ENCODE measurements at places on chromosomes 4 and X.

DNA sequence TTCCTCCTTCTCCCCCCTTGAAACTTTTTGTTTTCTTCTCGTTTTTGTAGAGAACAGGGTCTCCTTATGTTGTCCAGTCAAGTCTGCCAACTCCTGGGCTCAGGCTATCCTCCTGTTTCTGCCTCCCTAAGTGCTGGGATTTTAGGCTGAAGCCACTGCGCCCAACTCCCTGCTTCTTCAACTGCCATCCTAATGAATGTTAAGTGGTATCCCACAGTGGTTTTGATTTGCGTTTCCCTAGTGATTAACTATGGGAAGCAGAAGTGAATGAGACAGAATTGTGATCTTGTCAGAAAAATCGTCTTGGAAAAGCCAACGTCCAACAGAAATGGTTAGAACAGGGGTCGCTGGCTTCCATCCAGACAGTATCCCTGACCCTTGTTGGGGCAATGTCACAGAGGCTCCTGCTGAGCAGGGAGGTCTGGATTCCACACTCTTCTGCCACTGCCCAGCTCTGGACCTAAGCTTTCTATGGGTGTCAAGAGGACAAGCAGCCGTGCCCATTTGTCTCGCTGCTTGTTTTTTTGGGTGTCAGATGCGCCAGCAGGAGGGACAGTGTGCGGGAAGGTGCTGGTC, 869 bp upstream of the ADD1 start:
- no peak for DNase-seq

GRCh38 chrX:34658326-34658725, 1.2 kb upstream of the TMEM47 start:
- no peak for DNase-seq

GRCh38 chrX:123779908-123780396, 47.1 kb upstream of the THOC2 start:
- no peak for DNase-seq

DNA sequence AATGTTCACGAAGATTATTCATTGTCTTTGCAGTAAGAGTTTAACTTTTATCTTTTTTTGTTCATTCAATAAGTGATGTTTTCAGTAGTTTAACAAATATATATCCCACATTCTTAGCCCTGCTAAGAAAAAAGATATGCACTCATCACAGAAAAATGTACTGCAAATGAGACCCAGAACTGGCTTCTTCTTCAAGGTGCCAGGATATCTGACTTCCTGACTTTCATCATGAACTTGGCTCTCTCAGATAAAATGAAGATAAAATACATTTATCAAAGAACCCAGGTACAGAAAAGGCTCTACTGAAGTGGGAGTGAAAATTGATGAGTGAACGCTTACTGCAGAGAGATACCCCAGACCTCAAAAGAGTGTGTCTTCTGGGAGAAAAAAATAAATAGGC, 177.8 kb upstream of the DKK2 start:
- DNase-seq, result no peak

- DNase-seq, result no peak
Measured at GRCh38 chr4:130703211-130703935, 1607.4 kb downstream of the C4orf33 start.

DNA sequence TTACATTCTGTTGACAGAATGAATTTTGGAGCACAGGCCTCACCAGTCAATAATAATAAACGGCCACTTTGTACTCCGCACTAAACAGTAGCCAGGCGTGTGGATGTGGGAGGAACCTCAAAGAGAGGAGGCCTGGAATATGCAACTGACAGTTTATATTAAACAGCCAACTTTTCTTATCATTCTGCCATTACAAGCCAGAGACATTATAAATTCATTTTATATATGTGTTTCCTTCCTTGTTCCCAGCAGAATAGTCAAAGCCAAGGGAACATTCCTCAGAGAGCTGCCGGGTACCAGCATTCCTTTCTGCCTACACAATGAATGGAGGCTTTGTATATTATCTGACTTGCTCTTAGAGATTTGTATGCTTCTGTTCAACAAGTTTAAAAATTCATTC, 436.5 kb upstream of the FTHL17 start:
- DNase-seq, result no peak

- DNase-seq, result no peak
Measured at GRCh38 chr4:129998436-129999150, 902.6 kb downstream of the C4orf33 start.

- no peak for DNase-seq
Measured at GRCh38 chrX:108159028-108159670, 67.6 kb downstream of the ATG4A start.

- no peak for DNase-seq
Measured at GRCh38 chr4:169047956-169048355, 37.9 kb upstream of the CBR4 start.

- DNase-seq, result no peak
Measured at GRCh38 chr4:17583276-17583675, 6.3 kb downstream of the LAP3 start.

DNA sequence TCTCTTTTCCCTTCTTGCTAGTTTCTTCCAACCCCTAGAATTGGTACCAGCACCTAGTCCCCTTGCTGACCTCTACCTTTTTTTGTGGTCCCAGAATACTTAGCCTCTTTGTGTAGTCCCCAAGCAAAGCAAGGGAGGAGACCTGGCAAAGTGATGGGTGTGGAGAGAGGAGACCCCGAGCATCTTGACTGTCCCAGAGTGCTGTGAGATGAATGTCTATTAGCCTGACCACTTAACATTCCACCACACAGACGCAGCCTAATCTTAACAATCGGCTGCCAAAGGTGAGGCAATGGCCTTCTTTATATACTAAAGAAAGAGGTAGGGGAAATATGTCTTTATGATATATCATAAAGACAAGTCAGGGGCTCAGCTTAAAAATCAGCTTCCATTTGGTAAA, 55.9 kb downstream of the TRIM2 start:
- DNase-seq, result no peak

DNA sequence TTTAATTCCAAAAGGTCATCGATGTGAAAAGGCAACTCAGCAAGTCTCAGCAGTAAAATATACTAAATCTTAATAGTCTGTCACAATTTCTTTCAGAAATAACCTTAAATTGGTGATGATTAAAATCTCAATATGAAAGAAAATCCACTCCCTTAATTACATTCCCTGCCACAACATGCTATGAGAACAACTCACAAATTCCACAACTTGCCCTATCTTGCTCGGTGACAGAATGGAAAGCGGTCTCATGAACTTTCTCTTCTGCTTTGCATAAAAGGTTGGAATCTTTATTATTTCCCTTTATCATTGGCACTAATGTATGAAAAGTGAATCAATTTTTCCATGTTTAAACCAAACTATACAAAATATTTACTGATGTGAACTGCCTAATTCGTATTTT, 380.8 kb downstream of the TMA16 start:
- no peak for DNase-seq

- DNase-seq, result no peak
Measured at GRCh38 chr4:85381968-85382367, 93.0 kb upstream of the ARHGAP24 start.

DNA sequence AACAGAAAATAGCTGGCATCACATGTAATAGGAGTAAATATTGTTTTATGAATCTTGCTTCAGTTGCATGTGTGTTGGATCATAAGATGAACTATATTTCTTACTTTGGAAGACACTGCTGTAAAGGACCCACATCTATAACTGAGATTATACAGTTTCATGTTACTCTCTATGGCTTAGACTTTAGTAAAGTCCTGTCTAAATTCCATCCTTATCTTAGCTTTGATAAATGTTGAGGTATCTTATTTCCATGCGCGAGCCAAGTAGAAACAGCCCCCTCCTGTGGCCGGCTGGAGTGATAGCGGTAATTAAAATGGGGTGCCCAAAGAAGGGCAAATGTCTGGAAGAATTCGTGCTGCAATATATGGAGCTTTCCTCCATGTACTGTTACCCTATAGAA, 43.0 kb downstream of the CCDC158 start:
- DNase-seq, result peak; percentile 4

GRCh38 chrX:119228512-119229252, 7.4 kb upstream of the PGRMC1 start:
- no peak for DNase-seq

DNA sequence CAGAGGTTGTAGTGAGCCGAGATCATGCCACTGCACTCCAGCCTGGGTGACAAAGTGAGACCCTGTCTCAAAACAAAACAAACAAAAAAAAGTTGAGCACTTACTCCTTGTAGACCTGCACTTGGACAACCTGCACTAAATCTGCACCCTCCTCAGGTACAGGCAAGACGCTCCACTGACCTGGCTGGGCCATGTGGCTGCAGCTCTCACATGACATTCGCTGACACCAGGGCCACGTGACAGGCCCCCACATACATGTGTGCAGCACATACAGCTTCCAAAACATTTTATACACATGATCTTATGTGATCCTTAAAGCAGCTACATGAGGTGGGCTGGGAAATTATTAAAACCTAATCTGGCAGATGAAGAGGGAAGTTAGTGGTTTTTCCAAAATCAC, 62.5 kb downstream of the MGST2 start:
- DNase-seq, result no peak

GRCh38 chr4:174066611-174067205, 216.8 kb downstream of the FBXO8 start:
- no peak for DNase-seq

DNA sequence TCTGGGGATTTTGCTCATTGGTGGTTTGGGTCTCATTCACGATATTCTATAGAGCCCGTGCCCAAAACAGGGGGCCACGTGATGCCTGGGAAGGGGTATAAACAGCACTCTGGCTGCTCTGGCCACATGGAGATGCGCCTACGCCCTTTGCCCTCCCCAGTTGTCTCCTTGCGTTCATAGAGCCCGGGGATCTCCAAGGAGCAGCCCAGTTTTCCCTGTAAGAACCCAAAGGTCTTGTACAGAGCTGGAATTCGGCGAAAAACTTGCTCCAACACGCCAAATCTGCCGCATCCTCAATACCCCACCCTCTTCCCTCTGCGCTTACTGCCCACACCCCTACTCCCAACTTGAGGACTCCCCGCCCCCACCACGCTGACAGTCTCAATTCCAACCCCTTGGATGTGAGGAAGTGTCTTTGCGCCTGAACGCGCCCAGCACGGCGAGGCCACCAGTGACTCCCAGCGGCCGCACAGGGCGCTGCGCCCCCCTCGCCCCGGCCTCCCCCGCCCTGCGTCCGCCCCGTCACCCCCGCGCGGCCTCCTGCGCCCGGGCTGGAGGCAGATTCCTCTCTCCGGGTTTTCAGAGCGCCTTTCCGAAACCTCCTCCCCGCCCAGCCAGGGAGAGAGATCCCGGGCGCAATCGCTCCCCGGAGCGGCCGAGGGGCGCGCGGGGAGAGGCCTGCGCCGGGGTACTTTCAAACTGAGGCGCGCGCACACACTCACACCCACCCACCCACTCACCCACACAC, at the start of gene NHS:
Gene NHS (plus strand): TSS at position 582 of the 748 bp plus-strand sequence. CDS start 558 bp downstream, outside the sequence.
- DNase-seq, result no peak

GRCh38 chr4:105461221-105461620, 12.6 kb downstream of the PPA2 start:
- DNase-seq, result no peak

- no peak for DNase-seq
Measured at GRCh38 chrX:108341947-108342346, 96.3 kb downstream of the COL4A6 start.

GRCh38 chrX:74923942-74924448, 1.3 kb downstream of the NEXMIF start:
- no peak for DNase-seq

- no peak for DNase-seq
Measured at GRCh38 chrX:153625271-153626024, 21.6 kb upstream of the DUSP9 start.

DNA sequence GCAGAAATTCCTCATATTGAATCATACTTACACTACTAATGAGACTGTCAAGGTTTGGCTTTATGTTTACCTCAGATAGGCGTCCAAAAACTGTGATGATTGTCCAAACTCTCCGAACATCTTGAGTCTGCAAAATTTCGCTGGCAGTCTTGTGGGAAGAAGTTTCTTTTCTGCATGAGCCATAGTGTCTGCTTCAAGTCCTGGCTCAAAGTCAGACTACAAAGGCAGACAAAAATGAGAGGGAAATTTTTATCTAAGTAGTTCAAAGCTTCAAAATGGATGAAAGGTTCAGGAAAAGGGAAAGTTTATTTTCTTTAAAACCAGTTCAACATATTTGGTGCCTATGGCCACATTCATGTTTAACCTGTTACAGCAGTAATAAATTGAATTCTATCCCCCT, 40.7 kb downstream of the PALLD start:
- no peak for DNase-seq

DNA sequence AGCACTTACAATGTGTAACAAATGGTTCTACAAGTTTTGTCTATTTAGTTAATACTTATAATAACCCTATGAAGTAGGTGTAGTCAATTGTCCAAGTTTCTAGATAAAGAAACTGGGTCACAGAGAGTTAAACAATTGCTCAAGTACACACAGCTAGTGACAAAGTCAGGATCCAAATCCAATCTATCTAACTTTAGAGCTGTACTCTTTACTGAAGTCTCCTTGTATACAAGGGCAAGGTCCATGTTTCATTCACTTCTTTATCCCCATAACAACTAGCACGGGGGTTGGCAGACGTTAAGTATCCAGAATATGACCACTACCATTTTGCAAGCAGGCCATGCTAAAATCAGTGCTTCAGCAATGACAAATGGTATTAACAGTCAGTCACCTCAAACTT, 141.0 kb downstream of the CHM start:
- no peak for DNase-seq

DNA sequence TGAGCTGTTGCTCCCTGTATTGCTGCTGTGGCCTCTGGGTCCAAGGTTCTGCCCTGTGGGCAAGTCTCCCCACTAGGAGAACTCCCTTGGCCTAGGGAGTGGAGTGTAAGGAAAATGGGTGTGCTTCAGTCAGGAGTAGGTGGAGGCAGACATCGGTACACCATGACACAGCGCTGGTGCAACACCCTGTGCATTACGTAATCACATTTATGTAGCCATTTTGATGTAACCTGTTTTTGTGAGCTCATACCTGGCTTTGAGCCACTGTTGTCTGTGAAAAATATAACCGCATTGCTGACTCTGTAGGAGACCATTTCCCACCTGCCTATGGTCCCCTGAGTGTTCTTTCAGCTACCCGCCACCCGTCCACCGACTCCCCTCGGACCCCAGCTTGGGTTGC, 700.5 kb upstream of the AGA start:
- DNase-seq, result no peak

DNA sequence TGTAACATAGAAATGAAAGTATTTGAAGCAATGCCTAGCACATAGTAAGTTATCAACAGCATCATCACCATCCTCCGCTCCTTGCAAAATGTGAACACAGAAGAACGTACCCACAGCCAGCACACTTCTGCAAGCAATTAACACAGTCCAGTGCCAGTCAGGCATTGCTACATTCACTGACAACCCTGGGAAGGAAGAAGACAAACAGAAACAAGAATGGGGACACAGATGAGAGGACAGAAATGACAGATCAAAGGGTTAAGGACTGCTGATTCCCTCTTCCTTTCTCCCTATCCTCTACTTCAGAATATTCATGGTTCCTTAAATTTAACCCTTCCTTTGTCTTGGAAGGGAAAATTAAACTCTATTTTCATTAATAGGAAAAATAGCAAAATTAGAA, 53.1 kb downstream of the CHM start:
- no peak for DNase-seq

DNA sequence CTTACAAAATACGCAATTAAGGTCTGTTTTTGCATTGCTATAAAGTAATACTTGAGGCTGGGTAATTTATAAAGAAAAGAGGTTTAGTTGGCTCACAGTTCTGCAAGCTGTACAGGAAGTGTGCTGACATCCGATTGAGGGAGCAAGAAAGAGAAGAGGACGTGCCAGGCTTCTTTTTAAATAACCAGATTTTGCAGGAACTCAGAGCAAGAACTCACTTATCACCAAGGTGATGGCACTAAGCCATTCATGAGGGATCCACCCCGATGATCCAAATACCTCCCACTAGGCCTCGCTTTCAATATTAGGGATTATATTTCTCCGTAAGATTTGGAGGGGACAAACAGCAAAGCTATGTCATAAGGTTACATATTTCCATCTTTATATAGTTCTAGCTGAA, 456.7 kb downstream of the GLUD2 start:
- no peak for DNase-seq

Measured in activated T-helper 9 cell treated with anti-CD3 and anti-CD28 coated beads, Interleukin-2, amount 50 U/mL, for 16 hours (primary cell).